ENCODE measurements at places on chromosomes 7 and 10.

DNA sequence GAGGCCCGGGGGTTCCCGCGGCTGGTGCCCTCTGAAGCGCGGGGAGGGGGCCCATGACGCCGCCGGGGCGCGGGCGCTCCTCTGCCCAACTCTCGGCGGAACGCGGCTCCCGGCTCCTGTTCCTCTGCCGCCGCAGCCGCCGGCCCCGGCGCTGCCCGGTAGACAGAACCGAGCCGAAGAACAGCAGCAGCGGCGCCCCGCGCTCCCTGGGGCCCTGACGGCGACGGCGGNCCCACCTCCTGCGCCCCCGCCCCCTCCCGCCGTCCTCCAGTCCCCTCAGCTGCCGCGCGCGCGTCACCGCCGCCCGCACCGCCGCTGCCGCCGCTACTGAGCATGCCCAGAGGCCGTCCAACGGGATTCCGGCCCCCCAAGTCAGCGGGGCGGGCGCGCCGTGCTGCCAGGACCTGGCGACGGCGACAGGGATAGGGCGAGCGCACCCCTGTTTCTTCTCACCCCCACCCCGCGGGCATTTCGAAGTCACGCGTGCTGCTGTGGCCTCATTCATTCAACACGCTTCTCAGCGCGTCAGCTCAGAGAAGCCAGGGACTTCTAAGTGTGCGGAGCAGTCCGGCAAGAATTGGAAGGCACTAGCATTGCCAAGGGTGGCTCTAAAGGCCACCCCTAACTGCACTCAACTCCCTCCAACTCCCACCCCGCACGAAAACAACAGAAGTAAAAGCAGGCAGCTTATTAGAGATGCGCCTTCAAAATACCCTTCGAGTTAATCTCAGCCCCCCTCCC lies at the start of gene IPMK:
Gene IPMK, minus strand, starts transcription at position 182 of the 741 bp plus-strand sequence. CDS start 283 bp downstream, outside the sequence.
- peak; percentile 98 for DNase-seq

GRCh38 chr7:18356191-18356645 lies 139.3 kb upstream of the HDAC9 start:
- DNase-seq: peak; percentile 26

DNA sequence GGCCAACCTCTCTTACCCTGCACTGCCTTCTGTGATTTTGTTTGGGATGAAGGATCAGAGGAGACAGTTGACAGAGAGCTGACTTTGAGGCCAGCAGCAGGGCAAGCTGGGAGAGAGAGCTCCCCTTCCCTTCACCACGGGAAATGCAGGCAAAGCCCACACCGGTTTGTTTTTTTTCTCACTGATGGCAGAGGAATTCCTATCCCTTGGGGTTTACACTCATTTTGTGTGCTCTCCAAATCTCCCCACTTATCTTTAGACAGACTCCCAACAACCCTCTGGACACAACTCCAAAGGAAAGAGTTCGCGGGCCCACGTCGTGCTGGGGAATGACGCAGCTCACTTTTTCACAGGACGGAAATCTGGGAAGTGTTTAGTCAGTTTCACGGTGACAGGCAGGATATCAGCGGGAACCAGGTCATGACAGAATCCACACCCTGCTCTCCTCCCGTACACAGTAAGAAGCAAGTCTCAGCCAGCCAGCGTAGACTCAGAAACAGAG lies 68.3 kb upstream of the FAM171A1 start:
- no peak for DNase-seq

- DNase-seq: no peak
Observed at GRCh38 chr10:36778651-36779050, 346.7 kb upstream of the ANKRD30A start.

DNA sequence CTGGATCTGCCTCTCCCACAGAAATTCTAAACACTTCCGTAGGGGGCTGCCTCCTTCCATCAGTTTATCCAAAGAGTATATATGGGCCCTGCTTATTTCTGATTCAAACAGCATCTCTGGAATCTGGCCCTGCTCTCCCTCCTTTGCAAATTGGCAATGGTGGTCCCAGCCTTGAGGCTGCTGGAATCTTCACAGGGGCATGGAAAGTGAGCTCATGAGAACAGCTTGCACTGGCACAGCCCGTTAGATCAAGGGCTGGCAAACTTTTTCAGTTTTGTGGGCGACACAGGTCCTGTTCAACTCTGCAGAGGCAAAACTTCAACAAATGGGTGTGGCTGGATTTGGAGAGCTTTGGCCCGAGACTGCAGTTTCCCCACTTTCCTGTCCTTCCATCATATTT lies 526.9 kb downstream of the KCNMA1 start:
- no peak for DNase-seq

- no peak for DNase-seq
Observed at GRCh38 chr10:10094691-10095090, 923.0 kb upstream of the CELF2 start.
